Stimulated activated CD4-positive, alpha-beta T cell treated with anti-CD3 and anti-CD28 coated beads, Interleukin-4, amount 100 ng/mL, for 1 hour (primary cell): ENCODE measurements at places on chromosomes 4 and X.

DNA sequence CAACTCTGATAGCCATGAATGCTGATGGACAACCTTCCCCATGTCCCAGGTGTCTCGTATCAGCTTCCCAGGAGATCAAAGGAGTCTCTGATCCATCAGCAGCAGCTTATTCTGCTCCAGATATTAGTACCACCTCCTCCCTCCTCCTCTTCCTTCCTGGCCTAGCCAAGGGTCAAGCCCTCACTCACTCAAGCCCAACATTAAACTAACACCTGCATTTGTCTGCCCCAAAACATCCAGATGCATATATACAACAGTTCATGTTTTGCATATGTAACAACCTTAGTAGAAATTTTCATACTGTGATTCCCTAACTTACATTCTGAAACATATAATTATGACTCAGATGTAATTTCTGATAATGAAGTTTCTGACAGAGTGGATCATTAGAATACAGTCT lies 29.9 kb downstream of the BCLAF3 start:
- no peak for DNase-seq

DNA sequence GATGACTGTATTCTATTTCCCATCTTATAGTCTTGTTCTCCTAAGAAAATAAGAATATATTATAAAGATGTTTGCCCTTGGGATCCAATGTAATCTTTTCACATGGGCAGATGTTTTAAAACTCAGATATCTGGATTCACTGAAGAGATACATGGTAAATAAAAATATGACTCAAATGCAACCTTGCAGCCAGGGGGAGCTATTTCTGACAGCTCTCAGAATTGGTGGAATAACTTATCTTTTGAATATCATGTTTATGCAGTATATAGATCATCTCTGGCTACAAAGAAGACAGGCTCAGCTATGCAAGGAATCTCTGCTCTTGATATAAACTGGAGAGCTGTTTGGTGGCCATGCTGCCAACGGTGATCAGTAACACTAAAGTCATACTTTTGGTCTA lies 274.7 kb downstream of the GLUD2 start:
- no peak for DNase-seq

DNA sequence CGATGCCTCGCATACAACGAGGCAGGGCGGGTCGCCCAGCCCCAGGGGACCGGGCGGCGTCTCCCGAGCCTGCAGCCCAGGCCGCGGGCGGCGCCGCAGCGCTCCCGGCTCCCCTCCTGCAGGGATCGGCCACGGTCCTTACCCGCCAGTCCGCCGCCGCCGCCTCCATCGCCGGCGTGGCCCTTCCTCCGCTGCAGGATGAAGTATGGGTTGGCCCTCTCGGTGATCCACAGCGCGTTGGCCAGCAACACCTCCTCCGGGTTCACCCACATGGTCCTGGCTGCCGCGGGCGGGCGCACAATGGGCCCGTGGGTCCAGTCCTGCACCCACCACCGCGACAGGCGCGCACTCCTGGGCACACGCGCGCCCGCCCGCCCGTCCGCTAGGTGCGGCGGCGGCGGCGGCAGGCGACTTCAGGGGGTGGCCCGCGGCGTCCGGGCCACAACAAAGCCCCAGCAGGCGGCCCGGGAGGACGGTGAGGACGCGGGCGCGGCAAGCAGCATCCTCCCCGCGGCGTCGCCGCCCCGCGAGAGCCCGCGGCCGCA lies 339 bp downstream of the TBC1D9 start:
- no peak for DNase-seq

- DNase-seq, result no peak
These were observed 26.4 kb upstream of the PGM2 start for GRCh38 chr4:37799941-37800554.

- DNase-seq, result no peak
These were observed 128.7 kb downstream of the MSL3 start for GRCh38 chrX:11886745-11887144.

DNA sequence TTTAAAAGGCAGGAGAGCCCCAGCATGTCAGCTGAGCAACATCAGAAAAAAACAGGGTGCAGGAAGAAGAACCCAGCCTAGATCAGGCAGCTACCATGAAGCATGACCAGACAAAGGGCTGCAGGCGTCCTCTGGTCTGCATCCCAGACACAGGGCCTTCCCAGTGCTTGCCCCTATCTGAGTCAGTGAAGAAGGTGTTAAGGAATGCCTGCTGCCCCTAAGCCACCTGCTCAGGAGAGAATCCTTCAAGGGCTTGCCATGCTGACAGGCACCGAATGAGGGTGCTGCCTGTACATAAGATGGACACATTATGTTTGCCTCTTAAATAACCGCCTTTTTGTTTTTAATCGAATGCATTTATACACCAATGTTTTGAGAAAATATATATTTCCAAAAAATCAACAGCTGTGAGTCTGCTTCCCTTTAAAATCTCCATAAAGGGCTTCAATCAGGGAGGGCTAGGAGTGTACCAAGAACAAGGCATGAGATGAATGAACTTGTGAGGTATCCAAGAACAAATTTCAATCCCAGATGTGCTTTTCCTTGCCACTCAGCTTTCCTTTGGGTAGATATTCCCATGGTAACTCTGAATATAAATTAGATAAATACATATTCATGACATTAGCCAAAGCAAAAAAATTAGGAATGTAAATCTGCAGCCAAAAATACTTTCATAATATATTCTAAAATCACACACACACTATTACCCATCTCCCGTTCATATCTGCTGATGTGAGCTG lies 85.1 kb downstream of the SLC9A7 start:
- DNase-seq, result no peak

GRCh38 chrX:136159611-136160025 lies 12.3 kb downstream of the FHL1 start:
- no peak for DNase-seq

GRCh38 chr4:99809326-99809725 lies 7.3 kb upstream of the DAPP1 start:
- no peak for DNase-seq

GRCh38 chr4:101348367-101348827 lies 1.1 kb upstream of the PPP3CA start:
- no peak for DNase-seq

GRCh38 chr4:163988391-163988790 lies 493.9 kb downstream of the TMA16 start:
- no peak for DNase-seq

DNA sequence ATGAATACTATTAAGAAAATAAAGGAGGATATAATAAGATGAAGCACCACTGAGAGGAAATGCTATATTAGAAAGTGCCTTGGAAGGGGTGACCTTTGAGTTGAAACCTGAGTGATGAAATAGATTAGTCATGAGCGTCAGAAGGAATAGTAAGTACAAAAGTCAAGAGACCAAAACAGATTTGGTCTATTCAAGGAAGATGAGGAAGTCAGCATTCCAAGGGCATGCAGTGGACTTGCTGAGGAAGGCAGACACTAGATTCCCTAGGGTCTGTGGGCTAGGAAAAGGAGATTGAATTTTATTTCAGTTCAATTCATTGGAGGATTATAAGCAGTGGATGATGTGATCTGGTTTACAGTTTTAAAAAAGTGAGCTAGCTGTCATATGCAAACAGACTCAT lies 73.0 kb upstream of the WDFY3 start:
- DNase-seq, result no peak

DNA sequence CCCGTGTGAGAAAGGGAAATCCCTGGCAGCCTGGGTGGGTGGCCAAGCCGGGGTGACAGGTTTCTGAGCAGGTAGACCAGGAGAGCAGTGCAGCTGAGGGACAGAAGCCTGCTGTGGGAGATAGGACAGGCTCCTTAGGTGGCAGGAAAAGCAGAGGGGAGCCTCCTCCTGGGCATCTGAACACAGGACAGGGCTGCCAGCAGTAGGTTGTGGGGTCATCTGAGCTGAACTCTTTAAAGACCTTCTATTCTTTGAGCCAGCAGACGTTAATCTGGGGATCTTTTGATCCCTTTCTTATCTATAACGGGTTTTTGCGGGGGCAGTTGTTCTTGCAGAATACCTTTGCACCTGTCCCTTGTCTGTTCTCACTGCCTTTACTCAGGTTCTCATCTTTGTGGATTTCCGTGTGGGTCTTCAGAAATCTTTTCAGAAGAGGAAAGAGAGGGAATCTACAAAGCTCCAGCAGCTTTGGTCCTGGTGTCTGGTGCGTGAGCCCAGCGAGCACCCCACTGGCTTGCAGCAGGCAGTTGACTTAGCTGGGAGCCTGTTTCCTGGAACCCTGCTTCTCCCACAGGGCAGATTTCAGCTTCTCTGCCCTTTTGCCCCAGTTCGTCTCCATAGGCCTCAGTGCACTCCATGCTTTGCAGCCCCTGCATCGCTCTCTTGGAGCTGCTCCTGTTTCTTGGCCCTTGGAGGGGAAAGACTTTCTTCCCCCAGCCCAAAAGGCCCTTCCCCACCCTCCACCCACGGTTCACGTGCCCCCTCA lies 35.8 kb upstream of the TADA2B start:
- no peak for DNase-seq
